ENCODE measurements at places on chromosomes 13 and 19.

DNA sequence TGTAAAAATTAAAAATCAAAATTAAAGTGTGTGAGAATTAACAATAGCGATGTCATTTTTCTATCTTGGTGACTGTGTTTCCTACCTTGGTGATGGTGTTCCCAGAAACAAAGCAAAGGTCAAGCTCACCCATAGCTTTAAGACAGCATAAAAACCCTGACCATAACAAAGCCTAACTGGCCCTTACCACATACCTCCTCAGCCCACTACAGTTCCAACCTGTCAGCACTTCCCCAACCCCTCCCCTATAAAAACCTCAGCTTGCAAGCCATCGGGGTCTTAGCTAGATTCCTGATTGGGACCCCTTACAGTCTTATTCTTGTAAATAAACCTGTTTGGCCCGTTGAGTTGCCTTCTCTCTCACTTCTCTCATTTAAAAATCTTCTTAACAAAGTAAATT is 484.4 kb upstream of the PCDH20 start:
- no peak for DNase-seq

DNA sequence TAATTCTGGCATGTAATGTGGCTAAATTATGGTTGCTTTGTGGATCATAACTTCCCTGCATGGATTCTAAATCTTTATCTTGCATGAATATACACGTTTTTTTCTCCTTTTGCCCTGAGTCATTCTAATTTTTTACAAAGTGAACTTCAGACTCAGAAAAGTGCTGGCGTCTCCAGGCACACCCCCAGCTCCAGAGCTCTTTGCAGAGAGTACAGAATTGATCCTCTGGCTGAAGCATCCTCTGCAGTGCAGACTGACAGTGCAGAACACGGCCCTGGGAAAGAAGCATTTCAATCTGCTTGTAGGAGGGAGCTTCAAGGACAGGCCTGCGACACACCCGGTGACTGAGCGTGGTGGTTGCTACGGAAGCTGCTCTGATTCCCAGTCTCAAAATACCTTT is 228.1 kb downstream of the FGF9 start:
- no peak for DNase-seq

DNA sequence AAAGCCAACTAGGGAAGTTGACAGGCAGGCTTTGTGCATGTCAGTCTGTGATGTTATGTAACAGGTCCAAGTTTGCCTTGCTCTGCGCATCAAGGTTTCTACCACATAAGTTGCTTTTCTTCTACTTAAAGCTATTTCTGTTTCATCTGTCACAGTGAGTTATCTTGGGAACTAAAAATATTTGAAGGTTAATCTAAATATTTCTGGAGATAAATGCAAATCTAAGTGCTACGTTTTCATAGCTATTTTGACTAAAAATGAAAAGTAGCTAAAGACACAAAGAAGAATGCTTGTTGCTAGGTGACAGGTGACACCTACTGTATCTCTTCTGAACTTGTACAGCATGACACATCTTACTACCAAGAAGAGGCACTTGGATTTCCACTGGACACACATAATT is 135.6 kb downstream of the KLF12 start:
- no peak for DNase-seq

GRCh38 chr13:60158321-60158801 is 5.4 kb downstream of the DIAPH3 start:
- DNase-seq: no peak

GRCh38 chr19:23222998-23223652 is 27.1 kb downstream of the ZNF724 start:
- no peak for DNase-seq

- peak; percentile 96 for DNase-seq
Observed at GRCh38 chr19:18590273-18591272, 2.0 kb downstream of the REX1BD start.

DNA sequence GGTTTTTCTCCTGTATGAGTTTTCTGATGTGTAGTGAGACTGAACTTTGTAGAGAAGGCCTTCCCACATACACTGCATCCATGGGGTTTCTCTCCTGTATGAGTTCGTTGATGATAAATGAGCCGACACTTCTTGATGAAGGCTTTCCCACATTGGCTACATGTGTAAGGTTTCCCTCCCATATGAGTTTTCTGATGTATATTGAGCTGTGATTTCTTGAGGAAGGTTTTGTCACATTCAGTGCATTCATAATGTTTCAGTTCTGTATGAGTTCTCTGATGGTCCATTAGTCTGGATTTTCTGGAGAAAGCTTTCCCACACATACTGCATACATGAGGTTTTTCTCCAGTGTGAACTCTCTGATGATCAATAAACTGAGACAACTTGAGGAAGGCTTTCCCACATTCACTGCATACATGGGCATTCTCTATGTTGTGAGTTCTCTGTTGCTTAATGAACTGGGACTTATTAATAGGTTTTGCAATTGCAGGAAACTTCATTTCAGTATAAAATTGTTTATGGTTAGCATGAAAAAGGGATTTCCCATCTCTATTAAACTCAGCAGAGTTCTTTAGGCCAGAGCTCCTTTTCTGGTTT is 7.5 kb upstream of the ZNF350 start:
- no peak for DNase-seq

DNA sequence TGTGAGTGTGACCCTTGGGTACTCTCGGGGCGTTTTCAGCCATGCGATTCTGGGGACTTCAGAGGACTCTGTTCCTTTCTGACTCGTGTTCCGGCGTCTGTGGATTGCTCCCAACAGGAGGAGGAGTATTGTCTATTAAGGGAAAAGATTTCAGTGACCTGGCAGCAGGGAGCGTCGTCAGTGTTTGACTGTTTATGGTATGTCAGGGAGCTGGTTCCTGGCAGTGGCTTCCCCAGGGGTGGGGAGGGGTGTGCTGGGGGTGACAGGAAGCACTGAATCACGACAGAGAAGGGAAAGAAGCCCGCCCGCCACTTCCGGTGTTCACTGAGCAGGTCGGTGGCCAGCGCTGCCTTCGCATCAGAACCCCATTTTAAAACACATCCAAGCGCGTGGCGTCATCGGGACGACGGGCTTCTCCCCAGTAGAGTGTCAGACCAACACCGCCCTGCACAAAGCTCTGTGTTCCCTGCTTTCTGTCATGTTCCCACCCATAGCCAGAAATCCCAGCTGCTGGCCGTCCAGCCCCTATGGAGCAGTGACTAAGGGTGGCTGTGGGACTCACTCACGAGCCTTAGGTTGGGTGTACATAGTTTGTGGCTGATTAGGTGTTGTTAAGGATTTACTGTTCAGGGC is 33.8 kb downstream of the COL4A2 start:
- no peak for DNase-seq

GRCh38 chr19:646779-647565 is 7.3 kb downstream of the FGF22 start:
- no peak for DNase-seq

DNA sequence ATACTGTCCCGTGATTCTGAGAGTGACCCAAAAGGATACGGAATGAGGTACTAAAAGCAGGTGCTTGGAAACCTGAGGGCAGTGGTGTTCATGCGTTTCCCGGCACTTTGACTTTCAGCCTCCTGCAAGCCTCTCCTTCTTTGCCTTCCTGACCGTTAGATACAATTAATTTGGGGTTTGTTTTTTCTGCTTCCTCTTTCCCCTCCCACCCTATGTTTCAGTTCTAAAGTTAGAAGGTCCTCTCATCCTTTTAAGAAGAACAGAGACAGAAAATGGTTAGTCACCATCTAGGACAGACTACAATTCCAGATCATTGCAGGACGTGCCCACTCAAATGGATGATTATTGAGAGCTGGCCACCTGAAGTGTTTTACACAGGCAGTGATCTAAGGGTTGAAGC is 1.8 kb upstream of the LILRB4 start:
- no peak for DNase-seq

DNA sequence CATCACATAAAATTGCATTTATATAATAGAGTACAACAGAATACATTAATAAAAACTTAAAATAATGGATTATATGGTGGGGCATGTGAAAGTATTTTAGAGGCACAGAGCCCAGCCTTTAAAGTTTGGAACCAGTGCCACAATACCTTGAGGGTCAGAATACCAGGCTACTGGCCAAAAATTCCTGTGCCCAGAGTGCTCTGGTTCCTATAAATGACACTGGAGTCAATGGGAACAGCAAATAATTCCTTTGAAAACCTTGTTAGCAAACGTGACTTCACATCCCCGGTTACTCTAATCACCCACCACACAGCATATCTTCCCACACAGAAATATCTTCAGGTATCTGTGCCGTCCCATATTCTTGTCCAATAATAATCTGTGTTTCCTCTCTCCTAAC is 1242.6 kb downstream of the DIAPH3 start:
- DNase-seq: no peak
